GM12878 (cell line): ENCODE measurements at places on chromosomes 7 and 10. TPM values are rescaled to one million over a fixed set of nuclear protein-coding genes. Genes with fewer than 3 reads are reported as not detected.

AKR1D1 gene
- total RNA-seq = not detected in 2 replicates

DNA sequence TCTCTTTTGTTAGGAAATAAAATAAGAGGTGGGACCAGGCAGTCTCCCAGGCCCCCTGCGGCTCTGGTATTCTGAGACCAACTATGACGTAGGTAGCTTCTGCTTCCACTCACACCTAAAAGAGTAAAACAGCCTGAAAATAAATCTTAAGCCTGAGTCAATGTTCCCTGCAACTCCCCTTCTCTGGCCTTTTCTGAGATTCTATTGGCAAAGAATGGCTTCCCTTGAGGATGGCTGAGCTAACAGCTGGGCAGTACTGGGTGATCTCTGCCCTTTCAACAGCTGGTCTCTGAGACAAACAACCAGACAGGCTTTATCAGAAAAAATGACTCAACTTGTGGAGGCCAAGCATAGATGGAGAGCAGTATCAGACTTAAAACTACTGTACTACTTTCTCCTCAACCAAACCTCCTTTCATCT lies 58.7 kb downstream of the CREB3L2 start:
- no peaks in the 10 kb centered on the region for H3K27me3 ChIP-seq
- H3K27ac ChIP-seq = no peak overlapping the region
- H3K4me1 ChIP-seq = no peaks in the 10 kb centered on the region; the same call in 1 of the 2 replicates

GRCh38 chr7:130933919-130934318 lies 199.9 kb upstream of the KLF14 start:
- no peak for DNase-seq
- H3K4me1 ChIP-seq = peaks cover 2% of the 10 kb centered on the region; the same call in 1 of the 2 replicates
- H3K4me3 ChIP-seq = no peak overlapping the region
- no peaks in the 10 kb centered on the region for H3K27me3 ChIP-seq

- no peaks in the 10 kb centered on the region for H3K27me3 ChIP-seq
- H3K36me3 ChIP-seq = no peaks in the 10 kb centered on the region
- no peak overlapping the region for H3K27ac ChIP-seq
- no peak overlapping the region for H3K4me3 ChIP-seq
- DNase-seq = no peak
- no peaks in the 10 kb centered on the region for H3K4me1 ChIP-seq
Observed at GRCh38 chr7:80362677-80363076, 149.2 kb downstream of the GNAT3 start.

DNA sequence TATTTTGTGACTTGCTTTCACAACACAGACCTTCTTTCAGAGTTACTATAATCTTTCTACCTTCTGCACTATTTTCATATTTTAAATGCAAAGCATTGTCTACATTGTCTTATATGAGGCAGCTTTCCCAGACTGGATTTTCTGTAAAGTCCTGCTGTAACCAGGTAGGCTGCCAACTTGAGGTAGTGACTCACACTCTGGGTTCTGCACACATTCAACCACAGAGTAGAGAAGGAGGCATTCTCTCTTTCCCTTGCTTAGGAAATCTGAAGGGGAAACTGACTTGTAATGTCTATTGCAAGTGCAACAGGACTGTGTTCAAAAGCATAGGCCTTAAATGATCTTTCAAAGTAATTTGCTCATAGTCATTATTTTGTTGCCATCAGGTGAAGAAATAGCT lies 461.4 kb downstream of the GRM8 start:
- no peak overlapping the region for H3K4me3 ChIP-seq
- no peak overlapping the region for H3K27ac ChIP-seq
- H3K36me3 ChIP-seq = no peaks in the 10 kb centered on the region
- DNase-seq = no peak
